ENCODE measurements at places on chromosomes 11 and 22. TPM values are rescaled to one million over a fixed set of nuclear protein-coding genes. Genes with fewer than 3 reads are reported as not detected.

- no peak for DNase-seq
Measured at GRCh38 chr22:24683691-24684090, 80.7 kb downstream of the GGT1 start.

DNA sequence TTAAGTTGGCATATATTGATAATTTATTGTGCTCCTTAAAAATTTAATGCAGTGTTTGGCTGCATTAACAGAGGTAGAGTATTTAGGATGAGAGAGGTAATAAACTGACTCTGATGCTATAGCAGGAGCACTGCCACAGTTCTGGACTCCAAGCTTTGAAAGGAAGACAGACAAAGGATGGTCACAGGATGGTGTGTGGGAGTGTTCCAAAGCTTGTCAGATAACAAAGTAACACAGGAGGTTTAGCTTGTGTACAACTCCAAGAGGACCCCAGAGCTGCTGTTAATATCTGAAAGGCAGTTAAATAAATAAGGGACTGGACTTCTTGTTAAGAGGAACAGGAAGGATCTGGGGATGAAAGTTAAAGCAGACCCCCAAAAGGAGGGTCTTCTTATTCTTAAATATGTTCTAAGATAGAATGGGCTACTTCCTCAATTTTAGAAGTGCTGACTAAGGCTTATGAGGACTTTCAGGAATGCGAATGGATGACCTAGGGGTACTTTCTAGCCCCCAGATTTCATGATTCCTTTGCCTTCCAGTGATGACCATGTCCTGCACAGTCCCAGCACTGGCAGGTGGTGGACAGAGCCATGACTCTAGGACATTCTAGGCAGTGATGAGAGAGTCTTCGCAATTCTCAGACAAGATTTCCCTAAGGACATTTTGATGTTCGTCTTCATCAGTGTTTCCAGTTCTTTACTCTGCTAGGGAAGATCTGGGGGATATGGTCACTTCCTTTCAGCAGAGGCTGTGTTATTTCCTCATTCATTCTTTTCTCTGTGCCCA, 149.1 kb upstream of the RASSF10 start:
- no peak for DNase-seq

DNA sequence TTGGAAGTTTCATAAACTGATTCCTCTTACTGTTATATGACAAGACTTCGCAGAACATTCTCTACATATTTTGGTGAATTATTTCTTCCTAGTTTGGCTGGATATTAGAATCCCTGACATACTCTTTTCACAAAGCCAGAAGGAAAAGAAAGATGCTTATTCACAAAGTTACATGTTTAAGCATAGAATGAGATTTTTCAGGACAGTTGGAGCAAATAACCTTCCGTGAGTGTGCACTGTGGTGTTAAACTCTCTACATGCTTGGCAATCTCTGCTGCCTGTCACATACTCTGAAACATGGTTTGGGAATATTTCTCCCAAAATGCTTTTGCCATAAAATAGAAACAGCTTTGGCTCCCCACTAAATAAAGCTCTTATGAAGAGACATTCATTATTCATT, 230.0 kb upstream of the MTNR1B start:
- DNase-seq = no peak

DNA sequence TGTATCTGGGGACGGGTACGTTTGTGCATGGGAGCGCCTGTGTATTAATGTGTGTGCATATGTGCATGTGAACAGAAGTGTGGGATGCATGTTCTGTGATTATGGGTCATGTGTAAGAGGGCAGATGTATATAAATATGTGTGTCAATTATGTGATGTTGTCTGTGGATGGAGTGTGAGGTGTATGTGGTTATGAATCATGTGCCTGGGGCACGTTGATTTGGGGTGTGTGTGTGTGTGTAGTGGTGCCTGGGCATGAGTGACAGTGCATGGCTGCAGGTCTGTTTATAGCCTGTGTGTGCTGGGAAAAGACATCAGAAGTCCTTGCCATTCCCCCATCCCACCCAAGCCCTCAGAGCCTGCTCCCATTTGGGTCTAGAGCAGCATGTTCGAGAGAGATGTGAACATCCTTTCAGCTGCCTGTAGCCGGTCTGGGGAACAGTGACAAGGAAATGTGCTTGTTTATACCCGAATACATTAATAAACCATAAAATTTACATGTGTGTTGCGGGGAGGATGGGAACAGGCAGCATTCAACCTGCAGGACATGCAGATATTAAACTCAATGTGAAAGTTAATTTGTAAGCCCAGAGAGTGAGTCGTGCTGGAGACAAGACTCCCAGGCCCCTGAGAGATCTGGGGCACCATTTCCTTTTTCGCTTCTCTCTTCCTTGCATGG, 129.0 kb downstream of the NECTIN1 start:
- DNase-seq = no peak

DNA sequence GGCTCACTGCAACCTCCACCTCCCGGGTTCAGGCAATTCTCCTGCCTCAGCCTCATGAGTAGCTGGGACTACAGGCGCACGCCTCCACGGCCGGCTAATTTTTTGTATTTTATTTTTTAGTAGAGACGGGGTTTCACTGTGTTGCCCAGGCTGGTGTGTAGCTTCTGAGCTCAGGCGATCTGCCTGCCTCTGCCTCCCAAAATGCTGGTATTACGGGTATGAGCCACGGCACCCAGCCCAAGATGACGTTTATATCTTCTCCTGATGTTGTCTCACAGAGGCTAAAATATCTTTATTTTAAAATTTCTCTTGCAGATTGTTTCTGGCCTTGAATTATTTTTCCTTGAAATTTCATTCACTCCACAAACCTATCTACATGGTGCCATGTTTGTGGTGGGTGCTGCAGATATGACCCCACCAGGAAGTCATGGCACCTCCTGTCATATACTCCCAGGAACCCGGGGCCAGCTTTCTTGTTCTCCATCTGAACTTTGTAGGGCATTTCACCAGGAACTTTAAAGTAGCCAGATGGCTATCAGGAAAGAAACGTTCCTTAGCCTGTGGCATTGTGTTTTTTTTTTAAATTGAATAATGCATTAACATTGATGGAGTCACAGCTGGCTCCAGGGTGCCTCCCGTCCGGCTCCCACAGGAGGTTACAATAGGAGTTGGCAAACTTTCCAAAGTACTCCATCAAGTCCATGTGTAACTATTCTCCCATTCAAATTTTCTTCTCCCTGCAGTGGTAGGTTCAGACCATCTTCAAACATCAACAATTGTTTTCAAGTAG, 42.0 kb upstream of the LIPT2 start:
- DNase-seq = peak; percentile 24

GRCh38 chr11:2452321-2453012, 7.7 kb downstream of the KCNQ1 start:
- DNase-seq = no peak

GRCh38 chr22:33022231-33022630, 36.0 kb downstream of the SYN3 start:
- DNase-seq = peak; percentile 13

- no peak for DNase-seq
Measured at GRCh38 chr11:107017433-107018218, 650 bp downstream of the GUCY1A2 start.

GRCh38 chr11:47289856-47290255, 19.9 kb downstream of the MADD start:
- no peak for DNase-seq

- DNase-seq = no peak
Measured at GRCh38 chr11:60774726-60775125, 10.4 kb upstream of the MS4A10 start.

DNA sequence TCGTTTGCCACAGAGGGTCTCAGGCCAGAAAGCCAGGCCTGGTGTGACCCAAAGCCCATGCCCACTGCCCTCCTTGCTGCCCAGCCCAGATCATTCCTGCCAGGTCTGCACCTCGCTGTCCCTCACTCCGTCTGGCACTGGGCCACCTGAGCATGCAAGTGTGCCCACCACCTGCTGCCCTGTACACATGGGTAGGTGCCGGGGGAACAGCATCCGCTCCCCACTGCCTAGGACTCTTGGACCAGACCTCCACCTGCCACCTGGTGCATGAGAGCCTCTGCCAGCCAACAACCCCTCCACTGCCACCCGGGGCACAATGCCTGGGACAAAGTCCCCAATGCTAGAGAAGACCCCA, 12.5 kb downstream of the MGAT3 start:
- DNase-seq = no peak

DNA sequence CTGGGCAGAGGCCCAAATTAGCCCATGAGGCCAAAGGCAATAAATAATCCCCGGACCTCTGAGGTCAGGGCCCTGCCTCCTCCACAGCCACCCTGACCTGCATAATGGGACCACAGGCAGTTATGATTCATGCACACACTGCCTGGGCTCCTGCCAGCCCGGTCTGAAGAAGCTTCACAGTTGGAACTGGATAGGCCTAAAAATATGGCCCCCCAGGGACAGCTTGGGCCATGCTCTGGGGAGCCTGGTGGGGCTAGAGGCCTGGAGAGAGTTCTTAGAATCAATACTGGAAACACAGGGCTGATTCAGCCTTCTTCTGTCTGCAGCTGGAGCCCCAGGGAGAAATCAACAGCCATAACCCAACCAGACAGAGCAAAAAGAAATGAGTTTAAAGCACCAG, 112.8 kb upstream of the CADM1 start:
- no peak for DNase-seq

DNA sequence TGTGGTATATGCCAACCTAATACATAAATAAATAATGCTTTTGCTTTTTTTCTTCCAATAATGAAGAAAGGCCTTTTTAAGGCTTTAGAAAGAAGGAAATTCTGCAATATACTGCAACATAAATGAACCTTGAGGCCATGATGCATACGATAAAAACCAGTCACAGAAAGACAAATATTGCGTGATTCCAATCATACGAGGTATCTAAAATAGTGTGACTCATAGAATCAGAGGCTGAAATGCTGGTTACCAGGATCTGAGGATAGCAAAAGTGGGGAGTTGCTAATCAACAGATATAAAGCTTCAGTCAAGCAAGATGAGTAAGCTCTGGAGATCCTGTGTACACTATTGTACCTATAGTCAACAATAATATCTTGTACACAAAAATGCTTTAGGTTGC, 24.2 kb downstream of the MS4A6A start:
- no peak for DNase-seq

DNA sequence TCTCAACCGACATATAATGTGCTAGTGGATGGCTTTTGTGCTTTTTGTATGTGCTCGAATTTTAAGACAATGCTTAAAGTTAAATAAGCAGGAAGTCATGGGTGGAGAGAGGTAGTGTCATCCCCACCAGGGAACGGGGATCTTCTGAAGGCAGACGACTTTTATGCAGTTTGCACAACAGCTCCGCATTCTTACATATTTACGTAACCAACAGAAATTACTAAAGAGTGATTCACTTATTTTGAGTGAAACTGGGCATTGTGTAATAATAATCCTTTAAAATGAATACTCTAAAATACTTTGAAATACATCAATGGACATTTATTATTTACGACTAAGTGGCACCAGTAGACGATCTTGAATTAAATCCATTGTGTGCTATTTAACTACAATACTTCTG, 305.1 kb downstream of the CNTN5 start:
- DNase-seq = peak; percentile 3

- DNase-seq = no peak
Measured at GRCh38 chr22:35597692-35598395, 19.3 kb downstream of the MB start.

- DNase-seq = no peak
Measured at GRCh38 chr11:77381729-77382665, 80.5 kb upstream of the GDPD4 start.

- no peak for DNase-seq
Measured at GRCh38 chr11:1857064-1857463, 4.2 kb downstream of the LSP1 start.

DNA sequence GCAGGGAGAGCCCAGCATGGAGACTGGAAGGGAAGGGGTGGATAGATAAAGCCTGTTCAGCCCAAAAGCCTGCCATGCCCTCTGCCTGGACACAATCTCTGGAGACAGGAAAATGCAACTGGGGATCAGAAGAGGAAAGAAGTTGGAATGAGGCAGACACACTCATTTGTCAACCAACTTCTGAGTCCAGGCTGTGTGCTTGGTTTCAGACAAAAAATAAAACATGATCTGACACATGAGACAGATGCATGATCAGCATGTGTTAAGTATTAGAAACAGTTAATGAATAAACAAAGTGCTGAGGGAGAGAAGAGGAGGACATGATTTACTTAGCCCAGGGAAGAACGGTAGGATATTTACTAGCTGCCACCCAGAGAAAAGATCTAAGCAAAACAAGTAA, 839 bp downstream of the LRRN4CL start:
- no peak for DNase-seq

DNA sequence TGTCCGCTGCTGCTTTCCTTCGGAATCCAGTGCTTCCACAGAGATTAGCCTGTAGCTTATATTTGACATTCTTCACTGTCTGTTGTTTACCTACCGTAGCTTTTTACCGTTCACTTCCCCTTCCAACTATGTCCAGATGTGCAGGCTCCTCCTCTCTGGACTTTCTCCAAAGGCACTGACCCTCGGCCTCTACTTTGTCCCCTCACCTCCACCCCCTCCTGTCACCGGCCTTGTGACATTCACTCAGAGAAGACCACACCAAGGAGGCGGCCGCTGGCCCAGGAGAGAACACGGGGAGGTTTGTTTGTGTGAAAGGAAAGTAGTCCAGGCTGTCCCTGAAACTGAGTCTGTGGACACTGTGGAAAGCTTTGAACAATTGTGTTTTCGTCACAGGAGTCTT, 15.4 kb upstream of the ST14 start:
- no peak for DNase-seq

DNA sequence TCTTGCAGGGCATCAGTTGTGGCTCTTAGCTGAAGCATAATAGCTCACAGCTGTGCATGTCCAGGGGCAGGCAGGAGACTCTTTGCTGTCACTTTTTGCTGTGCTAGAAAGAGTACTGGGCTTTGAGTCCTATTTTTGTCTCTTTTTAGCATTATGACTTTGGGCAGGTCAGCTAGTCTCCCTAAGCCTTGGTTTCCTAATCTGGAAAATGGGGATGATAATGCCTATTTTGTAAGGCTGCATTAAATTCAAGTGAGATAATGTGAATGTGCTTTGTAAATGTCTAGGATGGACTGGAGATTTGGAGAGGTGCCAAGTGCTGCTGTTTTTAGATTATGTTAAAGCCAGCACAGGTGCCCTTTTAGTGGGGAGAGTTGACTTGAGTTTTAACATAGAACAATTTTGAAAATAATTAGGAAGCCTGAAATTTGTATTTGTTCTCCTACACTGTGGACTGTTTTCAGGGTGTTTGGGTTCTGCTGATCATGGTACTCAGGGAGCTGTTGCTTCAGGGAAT, 19.1 kb downstream of the CABIN1 start:
- DNase-seq = no peak

GRCh38 chr11:128905345-128906184, 14.4 kb downstream of the KCNJ5 start:
- no peak for DNase-seq

Gene C2CD2L
- 3.3 TPM for total RNA-seq

Gene CNGA4
- not detected for total RNA-seq

Gene UBQLNL
- not detected for total RNA-seq

Gene C11orf91
- total RNA-seq = not detected

Gene SLC35E4
- 5.1 TPM for total RNA-seq

Gene TMA7B
- not detected for total RNA-seq

Gene AMOTL1
- total RNA-seq = 31.6 TPM

Gene GPHA2
- total RNA-seq = 0.97 TPM

Gene UCP3
- 1.3 TPM for total RNA-seq

Gene SNX32
- 1.1 TPM for total RNA-seq

Gene ASRGL1
- 27.2 TPM for total RNA-seq

Gene ISX
- not detected for total RNA-seq

Gene YAP1
- total RNA-seq = 111 TPM

Gene ACRV1
- total RNA-seq = not detected

Gene POU2AF2
- not detected for total RNA-seq

Gene ACAD8
- total RNA-seq = 48.2 TPM

Gene PTPRCAP
- 1.4 TPM for total RNA-seq

Gene EIF3M
- total RNA-seq = 444 TPM

Gene NCR3LG1
- 1.7 TPM for total RNA-seq

Gene APOBEC3F
- 7.3 TPM for total RNA-seq

Gene ZDHHC24
- total RNA-seq = 8.4 TPM

Gene SMIM38
- 0.20 TPM for total RNA-seq
